ENCODE measurements at places on chromosomes 16 and 17.

- no peak for DNase-seq
Measured at GRCh38 chr16:67206838-67207248, 7.9 kb downstream of the ELMO3 start.

- DNase-seq = no peak
Measured at GRCh38 chr16:12546918-12547607, 256.6 kb downstream of the CPPED1 start.

GRCh38 chr17:79814974-79815835 lies 18.3 kb upstream of the CBX8 start:
- peak; percentile 36 for DNase-seq

GRCh38 chr16:81041696-81042095 lies 6.1 kb downstream of the ATMIN start:
- no peak for DNase-seq

DNA sequence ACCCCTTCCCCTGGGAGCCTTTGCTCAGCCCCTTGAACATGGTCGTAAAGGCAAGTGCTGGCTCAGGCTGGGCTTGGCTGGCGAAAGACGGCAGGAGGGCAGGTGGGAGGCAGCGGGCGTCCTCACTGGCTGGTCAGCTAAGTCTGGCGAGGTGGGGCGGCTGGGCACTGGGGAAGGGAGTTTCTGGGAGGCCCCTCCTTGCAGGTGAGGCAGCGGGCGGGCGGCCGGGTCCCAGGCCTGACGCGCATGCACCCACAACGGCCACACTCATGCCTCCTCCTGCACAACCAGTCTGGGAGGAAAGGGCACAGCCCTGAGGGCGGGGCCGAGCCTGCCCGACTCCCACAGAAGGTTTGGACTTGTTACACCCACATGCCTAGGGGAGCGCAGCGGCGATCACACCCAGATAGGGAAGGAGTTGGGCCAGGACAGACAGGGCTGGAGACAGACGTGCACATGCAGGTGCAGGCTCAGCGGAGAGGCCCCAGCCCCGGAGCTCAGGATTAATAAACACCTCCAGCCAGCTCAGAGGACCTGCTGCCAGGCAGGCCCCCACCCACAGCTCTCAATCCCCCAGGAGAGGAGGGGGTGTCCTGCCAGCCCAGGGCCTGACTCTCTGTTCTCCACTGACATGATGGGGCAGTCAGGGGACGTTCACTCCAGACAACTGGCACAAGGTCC lies at the start of gene EVPL:
Gene EVPL, minus strand, starts transcription at position 148 of the 681 bp plus-strand sequence. Its CDS starts 108 bp downstream, at position 40.
- no peak for DNase-seq

DNA sequence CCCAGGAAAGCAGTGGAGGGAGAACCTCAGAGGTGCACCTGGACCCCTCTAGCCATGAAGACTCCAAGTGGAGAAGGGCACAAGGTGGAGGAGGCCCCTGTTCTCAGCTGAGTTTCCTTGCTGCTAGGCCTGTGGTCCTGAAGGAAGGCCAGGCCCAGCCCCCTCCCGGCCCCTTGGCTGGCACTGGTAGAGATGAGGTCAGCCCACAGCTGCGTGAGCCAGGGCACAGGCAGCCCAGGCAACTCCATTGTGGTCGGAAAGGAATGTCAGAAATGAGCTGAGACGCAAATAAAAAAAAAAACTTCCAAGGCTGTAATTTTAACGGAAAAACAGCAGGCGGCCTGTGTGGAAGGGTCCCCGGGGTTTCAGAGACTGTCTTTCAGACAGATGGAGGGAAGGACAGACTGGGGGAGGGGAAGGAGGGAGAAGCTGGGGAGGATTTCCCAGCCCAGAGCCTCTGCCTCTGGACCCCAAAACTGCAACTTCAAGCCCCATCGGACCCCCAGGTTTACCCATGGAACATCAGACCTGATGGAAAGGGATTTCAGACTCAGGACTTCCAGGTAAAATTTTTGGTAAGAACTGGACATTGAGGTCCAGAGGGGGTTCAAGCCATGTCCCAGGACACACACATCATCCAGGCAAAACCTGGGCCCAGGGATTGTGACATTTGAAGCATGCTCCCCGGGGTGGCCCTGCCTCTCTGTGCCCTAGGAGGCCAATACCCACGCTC lies 25.6 kb upstream of the MRPS23 start:
- DNase-seq = no peak

DNA sequence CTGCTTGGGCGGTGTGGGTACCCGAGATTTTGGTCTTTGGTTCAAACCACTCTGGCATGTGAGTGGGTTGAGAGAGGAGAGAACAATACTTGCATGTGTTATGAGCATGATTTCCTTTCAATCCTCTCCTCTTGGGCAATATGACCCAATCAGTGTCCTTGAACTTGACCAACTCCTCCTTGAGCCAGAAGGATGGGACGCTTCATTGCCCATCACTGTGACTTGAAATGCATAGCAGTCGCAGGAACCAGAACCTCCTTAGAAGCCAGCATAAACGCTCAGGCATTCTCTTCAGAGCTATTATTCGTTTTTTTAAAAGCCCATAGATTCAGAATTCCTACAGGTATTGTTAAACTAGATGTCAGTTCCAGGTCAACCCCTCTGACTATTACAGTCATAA lies 367.4 kb downstream of the HAPSTR1 start:
- no peak for DNase-seq

DNA sequence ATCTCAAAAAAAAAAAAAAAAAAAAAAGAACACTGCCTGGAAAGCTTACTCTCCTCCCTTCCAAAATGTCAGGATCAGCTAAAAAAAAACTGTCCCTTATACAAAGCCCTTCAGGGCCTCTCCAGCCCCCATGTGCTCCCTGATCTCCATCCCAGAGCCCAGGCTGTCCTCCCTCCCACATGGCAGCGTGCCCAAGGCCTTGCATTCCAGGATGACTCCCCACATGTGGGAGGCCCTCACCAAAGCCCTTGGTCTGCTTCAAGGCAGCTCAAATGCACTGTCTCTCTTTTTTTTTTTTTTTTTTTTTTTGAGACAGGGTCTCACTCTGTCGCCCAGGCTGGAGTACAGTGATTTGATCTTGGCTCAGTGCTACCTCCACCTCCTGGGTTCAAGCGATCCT lies 2.3 kb downstream of the FDXR start:
- no peak for DNase-seq

DNA sequence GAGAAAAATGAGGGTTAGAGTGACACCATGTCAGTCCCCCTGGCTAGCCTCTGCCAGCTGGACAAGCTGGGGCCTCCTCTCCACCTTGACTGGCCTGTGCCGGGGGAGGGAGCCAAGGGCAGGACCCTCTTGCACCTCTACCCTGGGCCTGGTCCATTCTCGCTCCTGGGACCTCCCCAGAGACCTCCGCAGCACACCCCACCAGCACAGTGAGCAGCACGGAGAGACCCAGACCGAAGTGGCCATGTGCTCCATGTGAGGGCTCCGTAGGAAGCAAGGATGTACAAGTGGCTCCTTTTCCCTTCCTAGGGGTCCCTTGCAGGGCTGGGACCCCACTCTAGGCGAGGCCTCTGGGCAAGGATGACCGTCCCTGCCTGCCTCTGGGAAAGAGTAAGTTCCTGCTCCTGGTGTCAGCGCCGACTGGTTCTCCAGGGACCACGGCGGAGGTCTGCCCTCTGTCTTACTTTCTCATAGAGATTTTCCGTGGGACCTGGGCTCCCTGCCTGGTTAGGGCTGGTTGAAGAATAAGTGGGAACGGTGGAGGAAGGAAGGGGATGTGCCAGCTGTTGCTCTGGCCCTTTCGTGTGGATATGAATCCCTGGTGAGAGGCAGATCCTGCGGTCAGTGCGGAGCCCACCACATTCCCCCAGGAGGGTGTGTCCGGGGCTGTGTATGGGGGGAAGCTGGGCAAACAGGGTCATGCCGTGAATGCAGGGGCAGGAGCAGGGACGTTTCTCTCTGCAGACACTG lies 124.2 kb downstream of the METRNL start:
- peak; percentile 4 for DNase-seq

DNA sequence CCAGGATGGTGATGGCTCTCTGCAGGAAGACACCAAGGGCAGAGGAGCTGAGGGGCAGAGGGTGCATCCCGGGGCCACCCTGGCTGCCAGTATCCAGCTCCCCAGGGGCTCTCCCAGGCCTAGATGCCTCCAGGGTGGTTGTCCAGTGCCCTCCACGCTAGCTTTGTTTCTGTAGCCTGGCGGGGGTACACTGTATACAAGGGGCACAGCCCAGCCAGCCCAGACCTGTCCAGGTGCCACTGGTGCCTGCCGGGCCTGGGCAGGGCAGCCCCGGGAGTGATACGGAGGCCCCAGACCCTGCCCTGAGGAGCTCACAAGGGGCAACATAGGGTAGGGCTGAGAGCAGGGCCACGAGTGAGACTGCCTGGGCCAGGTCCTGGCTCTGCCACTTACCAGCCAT lies 14.6 kb upstream of the TRPV3 start:
- no peak for DNase-seq

DNA sequence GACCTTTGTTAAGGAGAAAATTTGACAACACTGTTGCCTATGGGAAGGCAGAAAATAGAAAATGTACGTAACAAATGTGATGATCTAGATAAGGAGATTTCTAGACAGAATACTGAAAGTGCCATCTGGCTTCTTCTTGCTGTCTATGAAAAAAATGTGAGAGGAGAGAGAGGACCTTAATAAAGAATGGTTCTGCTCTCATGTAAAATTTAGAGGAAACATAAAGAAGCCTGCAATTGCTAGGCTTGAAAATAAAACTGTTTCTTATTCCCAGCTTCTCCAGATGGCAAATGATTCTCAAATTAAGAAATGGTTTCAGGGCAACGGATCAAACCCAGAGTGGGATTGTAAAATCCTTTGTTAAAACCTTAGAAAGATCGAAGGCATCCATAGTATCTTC lies 128.5 kb downstream of the CDK5R1 start:
- DNase-seq = no peak

DNA sequence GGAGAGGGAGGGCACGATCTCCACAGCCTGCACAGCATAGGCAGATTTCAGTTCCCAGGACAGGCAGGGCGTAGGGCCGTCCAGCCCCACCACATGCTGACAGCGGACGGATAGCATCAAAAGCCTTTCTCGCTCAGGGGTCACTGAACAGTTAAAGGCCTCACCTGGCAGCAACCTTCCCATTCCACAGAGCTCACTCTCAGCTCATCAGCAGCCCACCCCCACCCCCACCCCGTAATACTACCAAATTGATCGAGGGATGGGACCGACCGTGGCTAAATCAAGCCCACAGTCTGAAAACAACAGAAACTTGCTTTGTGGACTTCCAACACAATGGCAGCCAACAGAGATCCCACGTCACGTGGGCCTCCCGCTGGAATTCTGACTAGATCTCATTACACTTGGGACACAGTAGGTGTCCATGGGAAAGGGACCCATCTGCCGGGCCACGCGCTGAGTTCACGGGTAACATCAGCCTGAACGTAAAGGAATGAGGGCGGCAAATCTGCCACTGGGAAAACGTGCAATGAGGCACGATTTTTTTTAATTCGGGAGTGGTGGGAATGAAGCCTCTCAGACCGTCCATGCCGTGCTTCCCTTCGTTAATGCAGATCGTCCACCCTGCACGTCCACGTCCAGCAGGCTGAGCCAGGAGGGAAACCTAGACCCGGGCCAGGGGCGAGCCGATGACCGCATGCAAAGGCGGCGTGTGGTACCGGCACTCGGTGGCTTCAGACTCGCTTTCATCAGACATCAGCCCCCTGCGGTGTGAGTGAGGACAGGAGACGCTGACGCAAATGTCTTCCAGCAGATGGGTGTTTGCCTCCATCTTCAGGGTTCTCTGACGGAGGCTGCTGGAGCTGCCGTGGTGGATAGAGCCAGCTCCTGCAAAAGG lies 92.1 kb downstream of the TBC1D16 start:
- DNase-seq = no peak

Data from activated CD4-positive, alpha-beta T cell treated with anti-CD3 and anti-CD28 coated beads for 36 hours (primary cell).